ENCODE measurements at places on chromosomes 7 and 10.

DNA sequence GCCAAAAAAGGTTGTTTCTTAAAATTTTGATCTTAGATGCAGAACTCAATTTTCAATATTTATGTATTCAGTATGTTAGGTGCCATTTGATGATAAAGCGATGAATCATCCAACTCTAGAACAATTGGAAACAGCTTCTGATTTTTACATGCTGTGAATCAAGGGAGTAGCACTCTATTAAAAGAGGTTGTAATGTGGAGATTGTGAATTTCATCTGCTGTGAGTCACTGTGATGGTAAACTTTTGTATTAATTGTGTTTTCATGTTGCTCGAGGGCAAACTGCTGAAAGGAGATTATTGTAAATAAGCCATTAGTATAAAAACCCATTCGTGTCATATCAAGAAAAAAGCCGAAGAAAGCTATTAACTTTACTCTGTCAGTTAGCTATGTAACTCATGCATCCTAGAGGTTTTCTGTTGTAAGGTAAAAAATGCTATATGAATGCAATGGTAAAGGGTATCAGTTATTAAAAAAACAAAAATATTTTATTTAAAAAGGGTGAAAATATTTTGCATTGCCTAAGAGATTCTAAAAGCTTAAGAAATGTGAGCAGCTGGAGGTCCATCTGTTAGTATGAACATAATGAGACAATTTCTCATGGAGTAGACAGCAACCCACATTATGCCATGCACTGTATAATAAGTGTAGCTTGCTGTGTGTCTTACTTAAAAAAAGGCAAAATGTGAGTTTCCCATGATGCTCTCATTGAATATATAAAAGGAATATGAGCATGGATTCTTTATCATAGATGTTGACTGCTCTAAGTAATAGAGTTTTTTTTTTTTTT, 511.0 kb upstream of the PCDH15 start:
- DNase-seq, result no peak

GRCh38 chr7:82595176-82595575, 151.6 kb upstream of the CACNA2D1 start:
- DNase-seq, result no peak

DNA sequence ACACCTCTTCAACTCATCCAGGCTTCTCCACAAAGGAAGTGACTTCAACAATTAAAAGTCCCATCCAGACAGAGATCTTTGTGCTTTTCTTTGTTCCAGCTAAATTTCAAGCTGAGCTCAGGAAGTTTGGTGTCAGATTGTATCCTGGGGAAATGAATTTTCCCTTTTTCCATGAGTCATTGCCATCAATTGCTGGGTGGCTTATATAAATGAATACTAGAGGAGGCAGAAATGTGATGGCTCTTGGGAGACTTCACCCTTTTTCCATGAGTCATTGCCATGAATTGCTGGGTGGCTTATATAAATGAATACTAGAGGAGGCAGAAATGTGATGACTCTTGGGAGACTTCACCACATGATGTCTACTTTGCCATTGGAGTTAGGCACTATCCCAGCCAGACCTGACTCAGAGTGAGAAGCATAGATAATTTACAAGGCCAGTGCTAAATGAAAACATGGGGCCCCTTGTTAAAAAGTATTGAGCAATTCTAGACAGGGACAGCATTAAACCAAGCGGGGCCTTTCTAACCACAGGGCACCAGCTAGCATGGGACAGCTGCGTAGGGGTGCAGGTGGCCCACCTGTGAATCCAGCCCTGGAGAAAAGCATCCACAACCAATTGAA, 339.2 kb upstream of the PODXL start:
- no peak for DNase-seq

- DNase-seq, result peak; percentile 21
These were observed 62.4 kb downstream of the LSM5 start for GRCh38 chr7:32427769-32428291.

DNA sequence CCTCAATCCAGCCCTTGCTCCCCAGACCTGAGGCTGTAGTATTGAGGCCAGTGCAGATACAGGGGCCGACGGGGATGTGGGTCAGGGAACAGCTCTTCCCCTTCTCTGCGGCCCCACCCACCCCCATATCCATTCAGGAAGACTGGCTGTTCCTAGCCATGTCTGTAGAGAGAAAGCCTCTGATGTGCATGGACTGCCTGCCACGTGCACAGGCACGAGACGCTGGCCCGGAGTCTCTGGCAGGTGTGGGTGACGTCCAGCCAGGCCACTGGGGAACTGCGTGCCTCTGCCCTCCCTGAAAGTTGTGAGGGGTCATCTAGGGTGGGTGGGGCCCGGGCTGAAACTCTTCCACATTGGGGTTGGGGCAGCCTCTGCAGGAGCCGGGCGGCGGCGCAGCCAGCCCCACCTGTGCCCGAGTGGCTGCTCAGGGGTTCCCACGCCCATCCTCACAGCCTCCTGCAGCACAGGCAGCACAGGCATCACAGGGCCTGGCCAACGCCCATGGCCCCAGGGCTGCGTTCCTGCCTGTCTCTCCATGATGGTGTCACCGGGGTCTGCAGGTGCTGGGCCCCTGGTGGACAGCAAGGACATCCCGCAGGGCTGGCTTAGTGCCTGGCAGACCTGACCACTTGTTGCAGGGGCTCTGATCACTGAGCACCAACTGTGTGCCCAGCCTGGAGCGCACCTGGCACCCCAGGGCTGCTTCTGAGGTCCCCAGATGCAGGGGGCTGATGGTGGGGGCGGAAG, 27.5 kb downstream of the MICALL2 start:
- DNase-seq, result no peak

GRCh38 chr10:11010582-11010981, 7.1 kb upstream of the CELF2 start:
- DNase-seq, result no peak

DNA sequence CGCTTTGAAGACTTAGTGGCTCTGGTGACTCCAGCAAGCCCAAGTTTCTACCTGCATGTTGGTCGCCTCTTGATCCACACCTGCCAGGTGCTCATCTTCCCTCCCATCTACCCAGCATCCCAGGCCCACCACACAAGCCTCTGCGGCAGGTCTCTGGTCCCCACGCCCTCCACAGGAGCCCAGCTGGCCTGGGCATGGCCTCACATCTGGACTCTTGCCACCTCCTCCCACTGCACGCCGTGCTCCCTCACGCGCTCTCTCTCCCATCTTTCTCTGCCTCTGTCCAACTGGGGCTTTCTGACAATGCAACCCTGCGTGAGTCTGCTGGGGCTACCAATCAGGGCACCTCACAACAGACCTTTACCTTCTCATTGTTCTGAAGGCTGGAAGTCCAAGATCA, 50.2 kb upstream of the FGFR2 start:
- DNase-seq, result no peak

GRCh38 chr10:61682323-61682722, 19.6 kb downstream of the CABCOCO1 start:
- DNase-seq, result no peak

DNA sequence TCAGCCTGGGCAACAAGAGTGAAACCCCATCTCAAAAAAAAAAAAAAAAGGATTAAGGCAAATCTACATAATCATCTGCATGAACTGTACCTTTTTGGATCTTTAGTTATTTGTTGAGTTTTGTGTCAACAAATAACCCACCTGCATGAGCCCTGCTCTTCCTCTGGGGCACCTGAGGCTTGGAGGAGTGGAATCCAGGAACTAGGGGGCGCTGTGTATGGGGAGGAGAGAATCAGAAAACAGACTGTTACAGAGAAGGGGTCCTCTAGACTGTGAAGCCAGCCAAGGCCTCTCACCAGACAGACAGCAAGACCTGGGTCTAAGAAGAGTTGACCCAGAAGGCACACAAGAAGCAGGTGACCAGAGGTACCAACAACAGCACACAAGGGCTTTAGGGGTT, 682.8 kb upstream of the NRP1 start:
- DNase-seq, result no peak

GRCh38 chr10:119461380-119461779, 81.1 kb downstream of the RGS10 start:
- no peak for DNase-seq

- DNase-seq, result no peak
These were observed 100.2 kb downstream of the PTPRE start for GRCh38 chr10:128007056-128007455.

- no peak for DNase-seq
These were observed 22.8 kb downstream of the VPS26A start for GRCh38 chr10:69146759-69147158.

DNA sequence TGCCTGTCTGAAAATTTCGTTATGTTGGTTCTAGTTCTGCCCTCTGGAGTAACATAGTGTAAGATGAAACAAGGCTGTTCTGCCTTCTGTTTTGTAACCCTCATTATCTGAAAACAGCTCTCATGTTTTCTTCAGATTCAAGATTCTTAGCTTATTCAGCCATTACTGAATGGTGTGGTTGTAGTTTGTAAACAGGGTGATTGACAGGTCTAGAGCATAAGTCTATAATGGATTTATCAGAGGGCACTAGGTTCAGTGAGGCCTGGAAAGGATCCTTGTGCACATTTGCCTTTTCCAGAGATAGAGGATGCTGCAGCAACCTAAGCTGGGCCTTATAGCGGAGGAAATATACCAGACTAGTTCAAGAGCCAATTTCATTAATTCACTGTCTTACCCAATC, 6.1 kb downstream of the ZNF398 start:
- no peak for DNase-seq

DNA sequence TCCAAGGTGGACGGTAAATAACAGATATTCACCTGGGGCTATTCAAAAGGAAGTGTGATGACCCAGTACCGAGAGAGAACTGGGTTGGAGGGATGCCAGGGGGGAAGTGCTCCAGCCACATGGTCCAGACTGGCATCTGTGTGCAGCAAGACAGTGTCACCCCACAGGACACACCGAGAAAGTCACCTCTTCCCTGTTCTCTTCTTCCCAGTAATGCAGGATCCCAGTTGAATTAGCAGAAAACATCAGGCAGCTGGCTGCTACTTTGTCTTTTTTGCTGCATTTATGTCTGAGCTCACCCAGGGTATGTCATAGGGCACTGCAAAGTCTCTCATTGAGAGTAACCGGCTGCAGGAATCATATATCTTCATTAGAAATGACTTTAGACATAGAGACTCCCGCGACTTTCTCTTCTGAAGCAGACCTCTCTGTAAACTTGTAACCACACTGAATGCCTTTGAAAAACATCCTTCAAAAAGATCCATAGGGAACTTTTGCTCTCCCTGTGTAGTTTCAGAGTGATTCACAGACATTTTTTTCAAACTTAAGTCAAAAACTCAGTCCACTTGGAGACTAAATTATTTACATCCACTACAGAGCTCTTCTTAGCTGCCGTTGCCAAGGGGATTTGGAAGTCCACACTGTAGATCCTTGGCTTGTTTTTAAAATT, 609.0 kb upstream of the DPP6 start:
- DNase-seq, result no peak

GRCh38 chr7:70894799-70895198, 237.1 kb upstream of the GALNT17 start:
- no peak for DNase-seq

GRCh38 chr10:86793696-86794095, 37.3 kb downstream of the BMPR1A start:
- no peak for DNase-seq

DNA sequence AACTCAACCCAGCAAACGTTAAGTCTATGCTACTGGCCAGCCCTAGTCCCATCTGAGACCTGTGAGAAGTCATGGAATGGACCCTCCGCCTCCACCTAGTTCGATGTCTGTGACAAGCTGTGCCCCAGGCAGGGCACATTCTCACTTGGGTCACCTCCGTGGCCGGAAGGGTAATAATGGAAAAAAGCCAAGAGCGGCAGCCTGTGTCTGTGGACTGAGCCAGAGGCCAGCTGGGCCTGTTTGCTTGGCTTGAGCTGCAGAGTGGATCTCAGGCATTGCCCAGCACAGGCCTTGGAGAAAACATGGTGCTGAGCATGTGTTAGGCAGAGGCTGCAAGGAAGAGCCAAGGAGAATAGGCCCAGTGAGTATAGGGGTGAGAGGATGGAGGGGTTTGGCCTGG, 97.8 kb downstream of the GALNT17 start:
- DNase-seq, result no peak

DNA sequence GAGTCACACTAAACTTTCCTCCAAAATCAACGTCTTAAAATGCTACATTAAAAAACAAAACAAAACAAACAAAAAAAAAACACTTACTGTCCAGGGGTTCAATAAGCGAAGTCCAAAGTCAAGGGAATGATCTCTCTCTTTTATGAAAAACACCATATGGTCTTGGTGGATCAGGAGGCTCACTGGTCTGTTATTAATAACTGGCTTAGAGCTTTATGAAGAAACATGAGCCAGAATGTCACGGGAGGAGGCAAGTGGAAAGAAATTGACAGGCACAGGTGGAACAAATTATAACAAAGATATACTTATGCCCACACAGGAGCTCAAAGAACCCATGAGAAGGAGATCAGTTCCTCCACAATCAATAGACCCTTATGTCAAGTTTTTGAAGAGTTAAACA, at the start of gene MRLN:
Gene MRLN (minus strand): TSS at position 189 of the 400 bp plus-strand sequence.
- no peak for DNase-seq

GRCh38 chr10:63561341-63561740, 40.1 kb downstream of the REEP3 start:
- DNase-seq, result no peak

GRCh38 chr10:677038-677437, 12.4 kb downstream of the DIP2C start:
- DNase-seq, result no peak

DNA sequence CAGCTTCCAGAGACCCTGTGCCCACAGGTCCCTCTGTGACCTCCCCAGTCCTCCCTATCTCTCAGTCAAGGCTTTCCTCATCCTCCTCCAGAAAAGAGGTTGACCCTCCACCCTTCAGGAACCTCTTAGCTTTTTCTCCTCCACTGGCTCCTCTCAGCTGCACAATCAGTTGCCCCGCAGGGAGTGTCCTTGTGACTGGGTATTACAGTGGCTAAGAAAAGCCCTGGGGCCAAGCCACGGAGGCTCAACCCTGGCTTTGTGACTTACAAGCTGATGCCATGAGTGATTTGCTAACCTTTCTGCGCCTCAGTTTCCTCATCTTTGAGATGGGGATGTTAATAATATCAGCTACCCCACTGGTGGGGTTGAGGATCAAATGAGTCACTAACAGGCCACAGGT, 66.4 kb upstream of the ZMIZ1 start:
- no peak for DNase-seq

- DNase-seq, result no peak
These were observed 568.6 kb downstream of the KCNMA1 start for GRCh38 chr10:77068969-77069368.

DNA sequence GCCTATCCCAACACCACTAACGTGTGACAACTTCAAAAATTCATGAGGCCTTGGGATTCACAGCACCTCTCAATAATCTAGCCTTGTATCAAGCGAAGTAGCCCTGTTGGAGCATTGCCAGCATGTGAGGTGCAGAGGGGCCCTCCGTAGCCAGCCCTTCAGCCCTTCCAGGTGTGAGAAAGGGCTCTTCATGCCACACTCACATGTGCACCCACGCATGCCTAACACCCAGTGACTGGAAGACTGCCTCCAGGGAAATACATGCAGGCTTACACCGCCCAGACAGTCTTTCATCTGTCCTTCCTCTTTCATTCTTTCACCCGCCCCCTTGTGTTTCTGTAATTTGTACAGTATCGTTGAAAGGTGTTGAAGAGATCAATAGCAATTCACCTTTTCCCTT, 26.1 kb downstream of the LRRC4 start:
- DNase-seq, result no peak
